ENCODE measurements at places on chromosomes 4 and X. TPM values are rescaled to one million over a fixed set of nuclear protein-coding genes. Genes with fewer than 3 reads are reported as not detected.

Gene PDGFC
- total RNA-seq = 42.5 TPM

DNA sequence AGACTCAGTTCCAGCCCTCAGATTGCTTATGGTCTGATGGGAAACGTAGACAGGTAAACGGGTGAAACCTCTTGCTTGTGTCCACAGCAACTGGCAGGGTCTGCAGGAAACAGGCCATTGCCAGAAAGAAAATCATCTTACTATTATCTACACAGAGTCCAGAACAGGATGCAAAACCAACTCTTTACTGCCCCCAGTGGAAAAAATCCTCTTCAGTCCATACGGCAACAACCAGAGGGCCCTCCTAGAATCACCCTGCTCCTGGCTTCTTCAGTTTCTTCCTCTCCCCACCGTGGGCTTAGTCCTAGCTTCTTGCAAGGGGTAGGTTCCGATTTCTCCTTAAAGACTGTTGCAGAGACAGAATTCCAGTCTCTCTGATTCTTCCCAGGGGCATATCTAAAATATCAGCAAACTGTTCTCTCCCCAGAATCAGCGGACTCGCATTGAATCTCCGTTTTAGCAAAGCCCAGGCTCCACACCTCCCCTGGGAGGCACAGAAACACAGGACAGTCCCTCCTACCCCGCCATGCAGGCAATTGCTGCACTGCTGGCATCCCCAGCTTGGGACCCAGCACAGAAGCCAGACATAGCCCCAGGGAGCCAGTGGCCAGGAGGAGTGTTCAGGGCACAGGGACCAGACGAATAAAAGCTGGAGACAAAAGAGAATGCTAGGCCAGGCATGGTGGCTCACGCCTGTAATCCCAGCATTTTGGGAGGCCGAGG is 41.0 kb upstream of the SH3RF1 start:
- peaks cover 17% of the 10 kb centered on the region for H3K4me1 ChIP-seq
- no peaks in the 10 kb centered on the region for H3K36me3 ChIP-seq
- H3K27ac ChIP-seq = peak overlapping the region; percentile 62
- no peaks in the 10 kb centered on the region for H3K27me3 ChIP-seq
- DNase-seq = no peak
- no peak overlapping the region for H3K4me3 ChIP-seq

- H3K4me3 ChIP-seq = no peak overlapping the region
- no peaks in the 10 kb centered on the region for H3K36me3 ChIP-seq
- H3K27ac ChIP-seq = no peak overlapping the region
- peaks cover 30% of the 10 kb centered on the region for H3K27me3 ChIP-seq
These were observed 92.3 kb upstream of the ADRA2C start for GRCh38 chr4:3673716-3674478.

GRCh38 chr4:9384126-9384525 is 21.2 kb downstream of the USP17L30 start:
- no peaks in the 10 kb centered on the region for H3K36me3 ChIP-seq
- H3K4me1 ChIP-seq = no peaks in the 10 kb centered on the region
- no peaks in the 10 kb centered on the region for H3K27me3 ChIP-seq
- H3K27ac ChIP-seq = no peak overlapping the region
- H3K4me3 ChIP-seq = no peak overlapping the region
- DNase-seq = no peak

Gene CNGA1
- 1.00 TPM for total RNA-seq
